Left hindlimb (tissue), 1 donor: ENCODE measurements at places on chromosomes 5 and 9.

- peak; percentile 65 for DNase-seq
Measured at GRCh38 chr5:93078082-93079038, 502.7 kb downstream of the NR2F1-AS1 start.

DNA sequence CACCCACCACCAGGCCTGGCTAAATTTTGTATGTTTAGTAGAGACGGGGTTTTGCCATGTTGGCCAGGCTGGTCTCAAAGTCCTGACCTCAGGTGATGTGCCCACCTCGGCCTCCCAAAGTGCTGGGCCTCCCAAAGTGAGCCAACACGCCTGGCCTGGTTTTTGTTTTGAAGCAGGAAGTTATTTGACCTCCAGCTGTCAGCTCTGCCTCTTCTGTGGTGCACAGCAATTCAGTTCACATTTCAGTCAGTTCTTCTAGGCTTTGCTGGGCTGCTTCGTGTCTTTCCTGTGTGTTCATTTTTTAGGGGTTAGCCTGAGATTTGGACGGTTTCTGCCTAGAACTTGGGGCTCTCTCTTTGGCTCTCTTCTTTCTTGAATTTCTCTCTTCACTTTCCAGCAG, 8.9 kb downstream of the LCN1 start:
- no peak for DNase-seq

- no peak for DNase-seq
Measured at GRCh38 chr5:142079306-142079721, 29.3 kb upstream of the NDFIP1 start.

DNA sequence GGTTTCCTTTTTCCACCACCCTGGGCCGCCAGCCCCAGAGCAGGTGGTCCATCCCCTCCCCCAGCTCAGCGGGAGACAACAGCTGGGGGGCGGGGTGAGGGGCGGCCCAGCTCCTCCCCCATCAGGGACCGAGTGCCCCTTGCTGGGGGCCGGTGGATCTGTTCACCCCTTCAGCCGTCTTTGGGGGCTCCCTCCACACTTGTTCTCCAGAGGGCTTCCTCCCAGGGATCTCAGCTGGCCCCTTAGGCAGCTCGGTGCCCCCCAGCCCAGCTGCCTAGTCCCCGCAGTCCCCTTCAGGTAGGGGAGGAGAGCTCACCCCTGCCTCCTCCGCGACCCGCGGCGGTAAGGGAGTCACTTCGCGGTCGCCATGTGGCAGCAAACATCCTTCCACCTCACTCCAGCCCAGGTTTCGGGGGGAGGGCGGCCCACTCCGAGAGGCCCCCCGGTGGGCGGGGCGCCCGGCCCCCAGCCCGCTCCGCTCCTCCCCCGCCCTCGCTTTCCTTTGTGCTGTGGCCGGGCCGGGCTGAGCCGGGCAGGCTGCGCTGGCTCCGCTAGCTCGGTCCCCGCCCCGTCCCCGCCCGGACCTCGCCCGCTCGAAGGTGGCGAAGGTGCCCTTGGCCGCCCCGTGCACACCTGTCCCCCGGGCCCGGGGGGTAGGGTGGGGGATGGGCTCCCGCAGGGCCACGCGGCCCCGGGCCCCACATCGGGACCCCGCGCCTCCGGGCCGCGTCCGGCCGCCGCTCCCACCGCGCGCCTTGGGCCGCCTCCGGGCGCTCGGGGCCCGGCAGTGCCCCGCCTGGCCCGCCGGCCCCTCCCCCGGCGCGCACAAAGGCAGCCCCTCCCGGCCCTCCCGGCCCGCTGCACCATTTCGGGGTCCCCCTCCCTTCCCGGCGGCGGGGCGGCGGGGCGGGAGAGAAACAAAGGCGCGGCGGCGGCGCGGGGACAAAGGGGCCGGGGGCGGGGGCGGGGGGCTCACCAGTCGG, 683 bp downstream of the DBN1 start:
- DNase-seq, result peak; percentile 76

- DNase-seq, result peak; percentile 72
Measured at GRCh38 chr9:88571419-88571818, 36.4 kb downstream of the NXNL2 start.

GRCh38 chr5:32099486-32100035, 74.6 kb downstream of the GOLPH3 start:
- DNase-seq, result no peak

GRCh38 chr9:95947118-95947517, 71.6 kb downstream of the ERCC6L2 start:
- no peak for DNase-seq

GRCh38 chr5:173568128-173568527, 48.3 kb downstream of the BOD1 start:
- no peak for DNase-seq

DNA sequence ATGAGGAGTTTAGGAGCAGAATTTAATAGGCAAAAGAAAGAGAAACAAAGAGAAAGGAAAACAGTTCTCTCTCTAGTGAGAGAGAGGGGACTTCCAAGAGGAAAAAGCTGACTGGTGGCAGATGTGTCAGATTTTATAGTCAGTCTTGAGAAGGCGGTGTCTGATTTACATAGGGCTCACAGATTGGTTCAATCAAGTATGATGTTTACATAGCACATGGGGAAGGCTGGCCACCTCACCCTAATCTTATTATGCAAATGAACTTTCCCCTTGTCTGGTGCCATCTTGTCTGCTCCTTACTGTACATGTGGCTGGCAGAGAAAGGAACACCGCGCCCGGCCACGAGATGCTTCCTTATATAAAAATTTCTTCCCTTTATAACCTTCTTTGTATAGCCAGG, 24.7 kb downstream of the UNC13B start:
- no peak for DNase-seq

DNA sequence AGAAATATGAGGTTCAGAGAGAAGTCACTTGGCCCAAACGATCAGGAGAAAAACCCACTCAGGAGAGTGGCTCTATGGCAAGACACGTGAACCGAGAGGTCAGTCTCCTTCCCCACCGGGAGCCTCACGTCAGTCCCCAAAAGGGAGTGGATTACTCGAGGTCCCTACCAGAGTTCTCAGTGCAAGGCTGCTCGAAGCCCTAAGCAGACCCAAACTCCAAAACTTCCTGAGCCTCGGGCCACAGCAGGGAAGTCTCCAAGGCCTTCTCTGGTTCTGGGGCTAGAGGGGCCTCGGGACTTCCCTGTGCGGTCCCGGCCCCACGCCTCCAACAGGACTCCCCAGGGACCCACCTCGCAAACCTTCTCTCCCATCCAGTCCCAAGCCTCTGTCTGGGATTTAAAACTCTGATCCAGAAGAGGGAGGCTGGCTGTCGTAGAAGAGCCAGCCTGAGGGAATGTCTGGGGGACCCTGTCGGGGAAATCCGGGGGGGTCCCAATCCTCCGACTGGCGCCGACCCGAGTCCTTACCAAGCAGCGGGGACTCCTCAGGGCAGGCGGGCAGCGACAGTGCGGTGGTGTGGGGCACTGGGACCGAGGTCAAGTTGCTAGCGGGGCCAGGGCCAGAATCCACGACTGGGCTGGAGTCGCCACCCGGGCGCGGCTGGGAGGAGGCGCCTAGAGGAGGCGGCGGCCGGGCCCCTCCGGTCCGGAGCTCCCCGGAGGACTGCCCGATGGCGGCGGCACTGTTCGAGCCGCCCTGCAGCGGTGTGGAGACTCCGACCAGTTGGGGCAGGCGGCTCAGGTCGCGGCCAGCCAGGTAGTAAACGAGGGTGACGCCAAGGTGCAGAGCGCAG, 679 bp downstream of the B4GALT1 start:
- DNase-seq, result peak; percentile 51

GRCh38 chr9:27664121-27664779, 91.0 kb upstream of the C9orf72 start:
- no peak for DNase-seq

- no peak for DNase-seq
Measured at GRCh38 chr9:91320299-91320698, 41.4 kb downstream of the AUH start.
